ENCODE measurements at places on chromosomes 3 and 15.
A peak's percentile ranks its signal among the peaks of the same experiment; 100 is the strongest.

DNA sequence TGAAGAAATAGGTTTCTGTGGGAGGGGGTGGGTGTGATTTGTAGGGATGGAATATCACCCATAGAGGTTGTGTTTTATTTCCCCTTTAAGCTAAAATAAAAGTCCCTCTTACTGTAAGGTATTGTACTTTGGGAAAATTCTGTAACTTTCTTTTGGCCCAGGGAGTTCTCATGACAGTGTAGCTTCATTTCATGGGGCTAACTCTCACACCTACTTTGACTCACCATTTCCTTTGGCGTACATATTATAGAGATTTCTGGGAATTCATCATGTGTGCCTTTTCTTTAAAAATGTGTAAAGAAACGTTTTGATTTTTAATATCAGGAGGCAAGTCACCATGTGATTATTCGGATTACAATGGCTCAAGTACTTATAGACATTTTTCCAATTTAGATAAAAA, 477.7 kb upstream of the CFAP20DC start:
- no peaks in the 10 kb centered on the region for H3K36me3 ChIP-seq
- H3K4me1 ChIP-seq, result no peaks in the 10 kb centered on the region
- ATAC-seq, result no peak
- H3K27ac ChIP-seq, result no peak overlapping the region
- H3K4me3 ChIP-seq, result no peak overlapping the region

GRCh38 chr15:38010395-38010794, 76.0 kb downstream of the TMCO5A start:
- ATAC-seq, result no peak
- H3K4me3 ChIP-seq, result no peak overlapping the region
- H3K4me1 ChIP-seq, result peaks cover 9% of the 10 kb centered on the region
- H3K27me3 ChIP-seq, result peaks cover 11% of the 10 kb centered on the region
- H3K36me3 ChIP-seq, result no peaks in the 10 kb centered on the region

DNA sequence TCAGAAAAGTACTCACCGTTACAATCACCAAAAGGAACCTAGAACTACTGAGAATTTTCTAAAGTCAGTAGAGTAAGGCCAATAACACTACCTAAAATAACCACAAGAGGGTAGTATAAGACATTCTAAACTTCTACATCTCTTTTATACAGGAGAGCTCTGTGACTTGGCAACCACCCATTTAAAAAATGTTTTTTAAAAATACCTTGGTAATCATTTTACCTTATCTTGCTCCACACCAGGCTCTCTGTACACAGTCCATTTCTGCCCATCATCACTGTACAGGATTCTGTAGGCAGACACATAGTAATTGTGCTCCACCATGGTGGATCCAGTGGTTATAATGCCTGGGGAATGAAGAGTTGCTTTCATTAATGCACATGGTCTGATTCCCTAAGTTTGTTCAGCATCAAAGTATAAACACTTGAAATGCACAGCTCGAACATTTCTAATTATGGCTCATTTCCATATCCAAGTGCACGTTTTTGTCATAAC, 54.5 kb downstream of the ST3GAL6 start:
- no peak overlapping the region for H3K27ac ChIP-seq
- no peak overlapping the region for H3K4me3 ChIP-seq
- no peaks in the 10 kb centered on the region for H3K4me1 ChIP-seq
- H3K27me3 ChIP-seq, result no peaks in the 10 kb centered on the region

DNA sequence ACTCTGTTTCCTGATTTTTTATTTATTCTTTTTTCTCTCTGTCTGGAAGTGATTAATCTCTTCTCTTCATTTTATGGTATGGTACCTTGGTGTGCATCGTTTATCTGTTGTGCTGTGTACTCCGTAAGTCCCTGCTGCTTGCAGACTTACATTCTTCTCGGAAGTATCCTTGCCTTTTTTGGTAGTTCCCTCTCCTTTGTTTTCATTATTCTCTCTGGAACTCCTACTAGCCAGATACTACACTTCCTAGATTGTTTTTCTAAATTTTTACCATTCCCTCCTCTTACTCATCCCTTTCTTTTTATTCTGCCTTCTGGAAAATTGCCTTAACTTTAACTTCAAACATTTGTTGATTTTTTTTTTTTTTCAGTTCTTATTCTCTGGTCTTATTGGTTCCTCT, 27.2 kb downstream of the PIK3CA start:
- H3K27ac ChIP-seq, result peak overlapping the region; percentile 5
- no peaks in the 10 kb centered on the region for H3K27me3 ChIP-seq
- peaks cover 8% of the 10 kb centered on the region for H3K36me3 ChIP-seq
- no peak for ATAC-seq
- H3K4me1 ChIP-seq, result peaks cover 44% of the 10 kb centered on the region

- no peak overlapping the region for H3K27ac ChIP-seq
- ATAC-seq, result no peak
- H3K36me3 ChIP-seq, result no peaks in the 10 kb centered on the region
- no peaks in the 10 kb centered on the region for H3K4me1 ChIP-seq
Observed at GRCh38 chr15:27867861-27868260, 231.3 kb downstream of the OCA2 start.

DNA sequence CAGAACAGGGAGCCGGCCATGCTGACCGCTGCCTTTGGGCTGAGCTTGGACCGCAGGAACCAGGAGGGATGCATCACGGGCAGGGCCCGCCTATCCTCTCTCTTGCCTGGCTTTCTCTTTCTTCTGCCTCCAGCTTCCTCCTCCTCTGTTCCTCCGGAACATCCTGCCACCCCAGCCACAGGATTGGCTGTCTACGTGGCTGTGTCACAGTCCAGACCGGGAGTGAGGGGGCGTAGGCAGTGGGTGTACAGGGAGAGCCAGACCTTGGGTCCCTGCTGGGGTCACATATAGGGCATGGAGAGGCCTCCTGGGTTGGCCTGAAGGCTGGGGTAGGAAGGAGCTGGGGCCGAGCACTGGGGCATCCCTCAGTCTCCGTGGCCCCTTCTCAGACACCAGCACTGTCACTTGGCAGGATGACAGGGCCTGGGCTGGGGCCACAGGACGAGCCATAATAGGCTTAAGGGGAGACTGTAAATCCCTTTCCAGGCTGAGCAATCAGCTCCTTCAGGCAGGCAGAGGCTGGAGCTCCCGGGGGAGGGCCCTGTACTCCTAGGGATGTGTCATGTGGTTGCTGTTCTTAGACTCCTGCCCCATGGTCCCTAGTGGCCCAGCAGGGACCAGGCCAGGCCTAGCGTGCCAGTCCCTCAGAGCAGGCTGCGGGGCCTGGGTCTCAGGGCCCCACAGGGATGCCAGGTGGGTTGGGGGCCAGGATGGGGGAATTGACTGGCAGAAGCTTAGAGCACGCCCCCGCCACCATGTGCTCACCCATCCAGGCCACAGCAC, 25.4 kb downstream of the LINGO1 start:
- H3K27ac ChIP-seq, result no peak overlapping the region
- H3K27me3 ChIP-seq, result peaks cover 43% of the 10 kb centered on the region
- peaks cover 12% of the 10 kb centered on the region for H3K4me1 ChIP-seq
- no peak for ATAC-seq
- no peak overlapping the region for H3K4me3 ChIP-seq

- H3K27ac ChIP-seq, result no peak overlapping the region
- H3K27me3 ChIP-seq, result peaks cover 50% of the 10 kb centered on the region
- H3K4me3 ChIP-seq, result no peak overlapping the region
- peaks cover 6% of the 10 kb centered on the region for H3K4me1 ChIP-seq
Observed at GRCh38 chr15:62307551-62307950, 142.5 kb upstream of the C2CD4B start.

DNA sequence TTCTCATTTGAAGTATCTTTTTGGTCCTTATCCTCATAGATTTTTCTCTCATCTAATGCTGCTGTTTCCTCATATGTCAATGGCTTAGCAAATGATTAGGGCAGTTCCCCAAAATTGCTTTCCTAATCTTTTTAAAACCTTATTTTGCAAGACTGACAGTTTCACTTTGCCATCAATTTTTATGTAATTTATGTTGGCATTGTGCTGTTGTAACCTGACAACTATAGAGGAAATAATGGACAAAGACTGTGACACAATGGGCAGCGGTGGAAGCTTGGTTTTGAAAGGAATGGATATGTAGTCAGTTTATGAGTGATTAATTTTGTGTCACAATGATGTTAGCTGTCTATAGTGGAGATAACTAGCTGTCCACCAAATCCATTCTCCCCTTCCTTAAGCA, 10.6 kb upstream of the SH3BP5 start:
- H3K27me3 ChIP-seq, result no peaks in the 10 kb centered on the region
- ATAC-seq, result no peak
- no peaks in the 10 kb centered on the region for H3K36me3 ChIP-seq
- peak overlapping the region; percentile 82 for H3K27ac ChIP-seq

GRCh38 chr3:73490453-73491286, 134.1 kb downstream of the PDZRN3 start:
- no peak overlapping the region for H3K4me3 ChIP-seq
- no peaks in the 10 kb centered on the region for H3K36me3 ChIP-seq
- H3K4me1 ChIP-seq, result no peaks in the 10 kb centered on the region
- ATAC-seq, result no peak

GRCh38 chr3:138062626-138063025, 52.7 kb downstream of the CLDN18 start:
- peaks cover 18% of the 10 kb centered on the region for H3K27me3 ChIP-seq
- H3K27ac ChIP-seq, result no peak overlapping the region
- no peak overlapping the region for H3K4me3 ChIP-seq
- H3K36me3 ChIP-seq, result no peaks in the 10 kb centered on the region

- peaks cover 8% of the 10 kb centered on the region for H3K27me3 ChIP-seq
- no peak overlapping the region for H3K4me3 ChIP-seq
- H3K36me3 ChIP-seq, result no peaks in the 10 kb centered on the region
Observed at GRCh38 chr15:55827204-55827603, 84.3 kb upstream of the PRTG start.

DNA sequence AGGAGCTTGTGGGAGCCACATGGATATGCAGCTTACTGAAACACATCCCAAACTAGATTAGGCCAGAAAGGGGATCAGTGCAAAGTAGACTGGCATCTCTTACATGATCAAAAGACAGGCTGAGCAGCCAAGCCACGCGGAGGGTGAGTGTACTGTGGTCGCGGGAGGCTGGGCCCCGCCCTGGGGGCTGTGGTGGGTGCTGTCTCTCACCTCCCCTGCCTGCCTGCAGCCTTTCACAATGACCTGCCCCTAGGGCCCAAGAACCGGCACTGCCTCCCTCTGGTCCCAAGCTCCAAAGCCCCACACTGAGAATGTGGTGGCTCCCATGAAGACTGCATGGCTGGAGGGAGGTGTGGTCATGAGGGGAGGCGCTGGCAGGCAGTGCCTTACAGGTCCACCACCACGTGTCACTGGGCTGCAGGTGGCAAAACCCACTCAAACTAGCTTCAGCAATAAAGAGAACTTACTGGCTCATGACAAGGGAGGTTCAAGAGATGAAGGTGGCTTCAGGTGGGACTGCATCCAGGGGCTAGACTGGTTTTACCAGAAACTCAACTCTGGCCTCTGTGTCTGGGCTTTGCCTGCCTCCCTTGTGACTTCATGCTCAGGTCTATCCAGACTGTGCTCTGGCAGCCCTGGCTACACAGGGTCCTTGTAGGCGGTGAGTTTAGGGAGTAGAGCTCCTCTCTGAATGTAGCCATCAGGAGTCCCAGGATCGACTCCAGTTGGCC, 27.4 kb upstream of the PLXND1 start:
- H3K27me3 ChIP-seq, result peaks cover 17% of the 10 kb centered on the region
- ATAC-seq, result no peak
- no peak overlapping the region for H3K4me3 ChIP-seq
- H3K4me1 ChIP-seq, result no peaks in the 10 kb centered on the region
- peaks cover 6% of the 10 kb centered on the region for H3K36me3 ChIP-seq

GRCh38 chr3:168218600-168218999, 122.9 kb upstream of the GOLIM4 start:
- H3K36me3 ChIP-seq, result no peaks in the 10 kb centered on the region
- ATAC-seq, result no peak
- no peaks in the 10 kb centered on the region for H3K27me3 ChIP-seq
- no peak overlapping the region for H3K4me3 ChIP-seq
- no peak overlapping the region for H3K27ac ChIP-seq

DNA sequence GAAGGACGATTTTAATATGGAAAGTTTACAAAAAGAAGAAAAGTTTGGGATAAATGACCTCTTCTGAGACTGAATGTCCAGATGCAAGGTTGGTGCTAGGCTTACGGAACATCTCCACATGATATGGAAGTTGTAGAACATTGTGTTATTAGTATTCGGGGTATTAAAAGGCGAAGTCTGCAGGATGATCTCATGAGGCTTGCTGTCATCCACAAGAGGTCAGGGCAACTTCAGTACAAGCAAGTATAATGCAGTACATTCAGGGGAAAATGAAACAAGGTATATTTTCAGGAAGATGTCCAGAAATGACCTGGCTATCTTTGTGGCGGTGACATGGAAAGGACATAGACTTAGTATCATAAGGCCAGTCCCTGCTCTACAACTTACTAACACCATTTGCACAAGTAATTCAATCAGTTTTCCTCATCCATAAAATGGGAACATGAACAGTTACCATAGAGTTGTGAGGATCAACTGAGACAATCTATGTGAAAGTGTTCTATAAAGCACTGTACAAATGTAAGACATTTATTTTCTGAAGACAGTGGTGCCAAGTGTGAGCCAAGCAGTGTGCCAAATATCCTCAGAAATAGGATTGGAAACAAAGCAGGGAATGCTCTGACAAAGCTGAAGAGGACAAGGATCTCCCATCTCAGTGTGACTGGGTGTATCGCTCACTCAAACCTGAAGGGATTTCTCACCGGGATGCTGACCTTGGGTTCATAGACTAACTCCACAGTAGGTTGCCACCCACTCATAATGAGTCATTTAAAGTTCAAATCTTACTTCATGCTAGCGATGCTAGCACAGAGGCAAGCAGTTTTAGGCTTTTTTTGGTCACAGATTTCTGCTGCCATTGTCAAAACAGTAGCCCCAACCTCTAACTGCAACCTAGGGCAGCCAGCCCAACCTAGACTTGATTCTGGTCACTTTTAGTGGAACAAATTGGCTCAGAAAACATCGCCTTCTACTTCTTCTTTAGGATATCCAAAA, 118.3 kb downstream of the TIGIT start:
- peaks cover 25% of the 10 kb centered on the region for H3K36me3 ChIP-seq
- H3K4me3 ChIP-seq, result peak overlapping the region; percentile 9
- peak overlapping the region; percentile 74 for H3K27ac ChIP-seq

DNA sequence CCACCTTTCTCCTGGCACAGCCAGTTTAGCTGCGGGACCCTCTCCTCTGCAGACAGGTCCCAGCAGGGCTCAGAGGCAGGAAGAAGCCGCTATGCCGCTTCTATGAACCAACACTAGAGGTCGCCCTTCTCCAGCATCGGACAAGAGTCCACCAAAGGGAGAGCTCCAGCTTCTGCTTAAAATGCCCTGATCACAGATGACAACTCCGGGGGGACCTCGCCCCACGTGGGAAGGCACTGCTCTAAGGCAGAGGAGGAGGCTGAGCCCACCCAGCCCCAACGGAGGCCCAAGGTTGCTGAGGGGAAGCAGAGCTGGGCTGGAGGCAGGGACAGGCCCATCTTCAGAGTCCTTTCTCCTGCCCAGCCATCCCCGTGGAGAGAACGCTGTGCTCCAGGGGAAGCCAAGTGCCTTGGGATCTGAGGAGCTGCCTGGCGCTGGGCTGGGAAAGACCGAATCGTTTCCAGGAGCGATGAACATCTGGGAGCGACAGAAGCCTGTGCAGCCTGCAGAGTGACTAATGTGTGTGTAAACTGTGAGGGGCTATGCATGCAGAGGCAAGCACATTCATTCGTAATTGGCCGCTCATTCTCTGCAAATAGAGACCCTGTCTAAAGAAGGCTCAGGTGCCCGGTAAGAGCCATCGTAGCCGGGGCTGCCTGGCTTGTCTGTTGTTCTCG, 43.5 kb upstream of the BDH1 start:
- no peaks in the 10 kb centered on the region for H3K27me3 ChIP-seq
- H3K36me3 ChIP-seq, result peaks cover 19% of the 10 kb centered on the region
- peaks cover 10% of the 10 kb centered on the region for H3K4me1 ChIP-seq
